ENCODE measurements at places on chromosomes 1 and 21.

- DNase-seq, result no peak
Measured at GRCh38 chr1:193498088-193498655, 311.8 kb upstream of the B3GALT2 start.

DNA sequence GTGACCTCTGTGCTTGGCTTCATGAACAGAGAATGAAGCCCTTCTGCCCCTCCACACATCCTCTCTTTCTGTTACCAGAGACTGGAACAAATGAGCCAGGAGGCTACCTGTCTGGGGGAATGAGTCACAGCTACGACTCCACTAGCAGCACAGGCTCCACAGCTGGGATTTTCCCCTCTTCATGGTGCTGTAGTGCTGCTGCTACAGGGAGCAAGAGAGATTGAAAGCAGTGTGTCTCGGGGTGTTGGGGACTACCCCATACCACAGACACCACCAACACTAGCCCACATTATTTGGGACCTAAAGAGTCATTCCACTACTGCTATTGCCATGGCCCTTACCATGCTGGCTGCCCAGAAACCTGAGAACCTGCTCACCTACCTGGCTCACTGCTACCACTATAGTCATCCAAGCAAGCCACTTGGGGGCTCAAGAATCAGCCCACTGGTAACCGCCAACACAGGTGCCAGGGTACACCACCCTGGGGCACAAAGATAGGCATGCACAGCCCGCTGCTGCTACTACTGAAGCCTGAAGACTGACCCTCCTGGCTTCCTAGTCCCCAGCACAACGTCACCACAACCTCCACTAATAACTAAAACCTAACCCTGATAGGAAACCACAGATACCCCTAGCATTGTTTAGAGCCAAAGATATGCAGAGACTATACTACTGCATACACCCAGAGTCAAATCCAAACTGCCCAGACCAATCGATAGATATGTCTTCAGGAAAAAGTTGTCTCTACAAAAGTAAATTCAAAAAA lies 17.7 kb downstream of the CD1E start:
- DNase-seq, result no peak

DNA sequence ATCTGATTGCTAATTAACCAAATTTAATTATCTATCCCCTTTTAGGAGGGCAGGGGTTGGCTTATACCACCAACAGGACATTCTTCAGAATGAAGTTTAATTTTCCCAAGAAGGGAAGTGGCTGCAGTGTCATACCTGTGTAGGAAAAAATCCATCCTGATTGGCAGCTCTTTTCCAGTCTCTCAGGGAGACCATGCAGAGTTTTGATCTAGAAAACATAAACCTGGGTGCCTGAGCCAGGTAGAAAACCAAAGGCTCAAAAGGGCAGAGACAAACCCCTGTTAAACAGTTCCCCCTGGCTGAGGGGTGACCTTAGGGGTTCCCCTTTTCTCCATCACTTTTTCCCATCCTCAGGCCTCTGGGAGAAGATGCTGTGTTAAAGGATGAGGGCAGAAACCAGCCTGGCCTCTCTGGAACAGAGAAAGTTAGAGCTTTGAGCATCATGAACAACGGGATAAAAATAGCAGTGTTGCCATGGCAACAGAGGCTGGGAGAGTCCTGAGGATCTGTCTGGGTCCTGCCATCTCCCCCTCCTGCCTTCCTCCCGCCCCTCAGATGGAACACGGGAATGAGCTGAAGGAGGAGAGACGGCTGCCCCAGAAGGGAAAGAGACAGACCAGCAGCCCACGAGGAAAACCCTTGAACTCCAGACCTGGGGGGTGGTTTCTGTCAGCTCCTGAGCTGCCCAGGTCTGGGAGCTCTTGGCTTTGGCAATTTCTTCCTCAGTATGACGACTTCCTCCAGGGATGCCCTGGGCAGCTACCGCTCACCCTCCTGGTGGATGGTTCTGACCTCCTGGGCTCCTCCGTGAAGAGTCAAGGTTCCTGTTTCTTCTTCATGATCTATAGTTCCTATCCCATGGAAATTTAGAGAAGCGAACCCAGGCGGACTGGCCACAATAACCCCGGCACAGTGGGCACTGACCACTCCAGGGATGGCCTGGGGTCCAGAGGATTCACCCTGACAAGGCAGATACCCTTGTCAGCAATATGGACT lies 14.0 kb upstream of the LEMD1 start:
- peak; percentile 44 for DNase-seq

DNA sequence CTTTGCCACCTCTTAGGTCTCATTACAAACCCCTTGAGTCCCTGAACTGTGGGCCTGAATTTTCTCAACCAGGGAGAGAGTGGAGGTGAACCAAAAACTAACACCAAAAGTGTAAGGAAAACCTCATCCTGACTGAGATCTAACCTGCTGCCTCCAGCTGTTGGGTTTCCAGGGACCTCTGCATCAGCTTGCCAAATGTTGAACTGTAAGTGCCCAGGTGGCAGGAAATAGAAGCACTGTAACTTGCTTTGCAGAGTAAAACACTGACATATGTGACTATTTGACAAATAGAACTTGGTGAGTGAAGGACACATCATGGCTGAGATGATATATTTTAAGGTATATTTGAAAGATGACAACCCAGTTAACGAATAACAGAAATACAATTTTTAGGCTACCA lies 48.4 kb upstream of the NR5A2 start:
- DNase-seq, result no peak

GRCh38 chr21:20592463-20592862 lies 405.7 kb upstream of the NCAM2 start:
- no peak for DNase-seq

DNA sequence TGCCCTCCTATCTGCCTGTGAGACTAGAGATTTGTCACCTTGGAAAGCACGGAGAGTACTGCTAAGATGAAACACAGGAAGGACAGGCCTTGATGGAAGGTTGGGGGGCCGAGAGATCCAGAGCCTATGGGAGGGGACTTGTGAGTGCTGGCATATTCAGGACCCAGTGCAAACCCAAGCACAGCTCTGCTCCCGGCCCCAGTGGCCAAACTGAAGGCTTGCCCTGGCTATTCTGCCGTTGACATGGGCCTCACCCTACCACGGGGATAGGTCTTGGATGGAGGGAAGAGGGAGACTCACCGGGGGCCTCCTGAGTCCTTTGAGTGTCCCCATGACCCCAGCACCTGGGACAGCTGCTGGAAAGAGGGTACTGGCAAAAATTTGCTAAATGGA lies 4.6 kb upstream of the EVA1B start:
- no peak for DNase-seq

- DNase-seq, result peak; percentile 75
Measured at GRCh38 chr1:31216016-31216415, 23.7 kb downstream of the NKAIN1 start.

- DNase-seq, result no peak
Measured at GRCh38 chr1:234532503-234532922, 53.5 kb upstream of the TARBP1 start.

GRCh38 chr1:222168621-222169020 lies 379.3 kb downstream of the HHIPL2 start:
- no peak for DNase-seq

- DNase-seq, result no peak
Measured at GRCh38 chr1:59029411-59030167, 245.7 kb upstream of the JUN start.

DNA sequence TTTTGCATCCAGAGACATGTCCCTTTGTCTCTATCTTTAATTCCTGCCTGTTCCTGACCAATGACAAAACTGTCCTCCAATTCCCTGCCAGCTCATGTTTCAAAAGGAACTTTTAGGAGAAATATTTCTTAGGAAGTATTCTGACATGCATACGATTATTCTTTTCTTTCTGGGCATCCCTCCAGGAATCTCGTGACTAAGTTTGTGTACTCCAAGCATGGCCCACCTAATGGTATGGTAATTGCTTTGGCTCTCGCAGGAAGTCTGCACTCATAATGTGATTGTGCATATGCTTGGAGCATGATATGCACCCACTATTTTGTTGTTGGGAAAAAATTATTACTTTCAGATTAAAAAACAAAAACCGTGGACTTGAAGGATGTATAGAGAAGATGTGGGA lies 256.4 kb downstream of the PRDM2 start:
- DNase-seq, result no peak

DNA sequence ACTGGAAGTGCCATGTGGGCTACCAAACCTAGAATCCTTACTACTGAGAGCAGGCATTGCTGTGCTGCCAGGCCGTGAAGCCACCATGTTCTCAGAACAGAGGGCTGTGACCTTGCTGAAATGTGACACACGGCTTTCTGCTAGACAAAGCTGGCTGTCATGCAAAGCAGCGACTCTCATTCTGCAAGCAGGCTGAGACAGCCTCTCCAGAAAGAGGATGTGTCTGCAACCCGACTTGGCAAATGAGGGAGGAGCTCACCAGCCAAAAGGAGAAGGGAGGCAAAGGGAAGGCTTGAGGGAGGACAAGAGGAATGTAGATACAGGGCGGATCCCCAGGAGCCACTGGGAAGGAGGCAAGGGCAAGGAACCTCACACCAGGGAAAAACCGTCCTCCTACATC lies 85.7 kb upstream of the KRTAP19-8 start:
- DNase-seq, result no peak

DNA sequence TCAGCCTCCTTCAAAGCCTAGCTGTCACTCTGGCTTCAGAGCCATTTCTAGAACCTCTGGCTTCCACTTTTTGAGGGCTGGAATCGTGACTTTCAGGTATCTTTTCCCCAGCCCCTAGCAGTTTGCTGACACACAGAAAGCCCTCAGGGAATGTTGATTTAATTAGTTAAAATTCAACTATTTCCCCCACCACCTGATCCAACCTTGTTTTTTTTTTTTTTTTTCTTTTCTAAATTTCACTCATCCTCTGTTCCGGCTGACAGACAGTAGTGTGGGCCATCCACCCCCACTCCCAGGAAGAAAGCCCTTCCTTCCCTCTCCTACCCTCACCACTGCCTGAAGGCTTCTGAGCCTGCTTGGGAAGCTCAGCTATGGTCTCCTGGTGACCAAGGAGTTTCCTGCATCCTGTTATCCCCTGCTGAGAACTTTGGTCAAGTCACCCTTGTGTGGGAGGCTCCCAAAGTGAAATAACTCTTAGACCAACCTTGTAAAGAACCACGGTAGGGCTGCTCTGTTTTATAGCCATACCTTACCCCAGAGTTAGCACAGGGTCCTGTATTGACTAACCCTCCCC lies 29.4 kb downstream of the KCNJ6 start:
- no peak for DNase-seq

DNA sequence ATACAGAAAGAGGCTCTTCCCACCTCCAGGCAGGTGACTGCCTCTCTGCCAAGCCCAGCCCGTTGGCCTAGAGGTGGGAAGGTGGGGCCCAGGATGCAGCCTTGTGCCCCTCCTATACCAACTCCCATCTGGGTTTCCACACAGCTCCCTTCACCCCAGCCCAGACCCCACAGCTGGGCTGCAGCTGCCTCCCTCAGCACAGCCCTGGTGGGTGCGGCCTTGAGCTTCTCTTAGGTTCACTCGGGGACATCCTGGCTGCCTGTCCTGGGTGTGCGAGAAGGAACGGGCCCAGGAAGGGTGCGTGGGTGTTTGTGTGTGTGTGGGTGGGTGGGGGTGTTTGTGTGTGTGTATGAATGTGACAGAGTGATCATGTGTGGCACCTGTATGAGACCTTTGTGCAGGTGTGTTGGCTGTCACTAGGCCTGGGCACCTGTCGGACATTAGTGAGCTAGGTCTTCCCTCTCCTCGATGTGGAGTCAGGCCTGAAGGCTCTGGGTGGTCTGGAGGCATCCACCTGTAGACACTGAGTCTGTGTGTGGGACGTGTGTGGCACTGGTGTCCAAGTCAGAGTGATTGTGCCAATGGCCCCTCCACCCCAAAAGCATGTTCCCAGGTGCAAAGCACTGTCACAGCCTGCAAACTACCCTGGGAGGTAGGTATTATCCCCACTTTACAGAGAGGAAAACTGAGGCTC lies 30.7 kb downstream of the FOXO6 start:
- DNase-seq, result no peak

- DNase-seq, result no peak
Measured at GRCh38 chr1:155016231-155016831, 13.7 kb downstream of the ZBTB7B start.

- no peak for DNase-seq
Measured at GRCh38 chr1:227797144-227797543, 18.3 kb upstream of the PRSS38 start.

DNA sequence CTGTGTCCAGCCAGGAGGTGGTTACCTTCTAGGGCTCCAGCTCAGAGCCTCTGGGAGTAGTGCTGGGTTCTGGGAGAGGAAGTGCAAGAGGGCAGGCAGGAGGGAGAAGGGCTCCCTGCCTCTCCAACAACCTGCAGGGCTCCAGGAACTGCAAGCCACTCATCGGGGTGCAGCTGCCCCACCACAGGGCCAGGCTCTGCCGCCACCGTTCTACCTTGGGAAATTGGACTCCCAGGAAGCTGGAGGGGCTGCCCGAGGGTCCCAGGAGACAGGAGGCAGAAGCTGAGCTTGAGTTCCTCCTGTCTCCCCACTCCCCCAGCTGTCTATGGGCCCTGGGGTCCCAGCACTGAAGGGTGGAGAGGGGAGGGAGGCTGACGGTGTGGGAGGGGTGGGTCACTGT lies 7.4 kb upstream of the PRDM16 start:
- DNase-seq, result peak; percentile 36

GRCh38 chr1:98888869-98889268 lies 115.8 kb downstream of the PLPPR5 start:
- no peak for DNase-seq

GRCh38 chr1:15231714-15232201 lies 15.3 kb upstream of the FHAD1 start:
- DNase-seq, result no peak

DNA sequence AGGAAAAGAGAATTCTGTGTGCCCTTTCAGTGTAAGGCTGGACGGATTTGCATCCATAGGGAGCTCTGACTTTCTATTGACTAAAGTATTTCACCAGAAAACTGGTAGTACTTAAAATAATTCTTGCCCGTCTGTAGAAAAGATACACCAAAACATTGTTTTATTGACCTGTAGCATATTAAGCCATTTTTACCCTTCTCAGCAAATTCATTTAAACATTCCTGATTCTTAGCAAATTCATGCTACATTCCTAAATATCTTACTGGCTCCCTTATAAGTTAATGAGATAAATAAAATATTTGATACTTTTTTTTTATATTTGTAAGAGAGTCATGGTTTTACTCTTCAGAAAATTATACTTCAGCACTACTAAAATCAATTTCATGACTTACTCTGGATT lies 1.6 kb upstream of the IPP start:
- no peak for DNase-seq

All from sciatic nerve (tissue), 2 donors.